ENCODE measurements at places on chromosomes 4 and X. TPM values are rescaled to one million over a fixed set of nuclear protein-coding genes. Genes with fewer than 3 reads are reported as not detected.
A peak's percentile ranks its signal among the peaks of the same experiment; 100 is the strongest.

- no peak for DNase-seq
Observed at GRCh38 chr4:128303405-128303785, 15.8 kb upstream of the PGRMC2 start.

- no peak for DNase-seq
Observed at GRCh38 chrX:10470009-10470408, 150.4 kb downstream of the MID1 start.

GRCh38 chrX:41005445-41005992 lies 79.7 kb upstream of the USP9X start:
- DNase-seq = no peak

- peak; percentile 53 for DNase-seq
Observed at GRCh38 chr4:15400981-15401671, 26.7 kb upstream of the C1QTNF7 start.

DNA sequence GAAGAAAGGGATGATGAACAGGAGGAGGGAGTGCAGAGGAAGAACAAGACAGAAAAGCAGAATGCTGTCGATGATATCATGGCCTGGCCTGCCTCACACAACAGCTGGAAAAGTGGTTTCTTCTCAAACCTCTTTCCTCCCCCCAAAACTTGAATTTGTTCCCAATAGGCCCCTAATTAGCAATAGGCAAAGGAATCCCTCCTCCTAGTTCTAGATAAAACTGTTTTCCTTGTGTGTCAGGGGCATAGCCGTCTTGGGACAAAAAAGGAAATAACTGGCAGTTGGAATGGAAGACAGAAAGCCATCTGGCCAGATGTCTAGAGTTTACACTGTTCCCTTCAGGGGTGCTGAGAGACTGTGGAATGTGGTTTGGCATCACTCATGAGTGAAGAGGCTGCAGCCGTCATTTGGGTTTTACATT lies 177.8 kb upstream of the C1QTNF7 start:
- peak; percentile 47 for DNase-seq

- DNase-seq = no peak
Observed at GRCh38 chr4:185559915-185560281, 24.6 kb upstream of the PDLIM3 start.

- DNase-seq = no peak
Observed at GRCh38 chr4:93116624-93117023, 711.9 kb upstream of the ATOH1 start.

POU4F2 gene
- not detected for polyA plus RNA-seq

GRCh38 chr4:72006586-72006985 lies 25.2 kb upstream of the NPFFR2 start:
- no peak for DNase-seq

DNA sequence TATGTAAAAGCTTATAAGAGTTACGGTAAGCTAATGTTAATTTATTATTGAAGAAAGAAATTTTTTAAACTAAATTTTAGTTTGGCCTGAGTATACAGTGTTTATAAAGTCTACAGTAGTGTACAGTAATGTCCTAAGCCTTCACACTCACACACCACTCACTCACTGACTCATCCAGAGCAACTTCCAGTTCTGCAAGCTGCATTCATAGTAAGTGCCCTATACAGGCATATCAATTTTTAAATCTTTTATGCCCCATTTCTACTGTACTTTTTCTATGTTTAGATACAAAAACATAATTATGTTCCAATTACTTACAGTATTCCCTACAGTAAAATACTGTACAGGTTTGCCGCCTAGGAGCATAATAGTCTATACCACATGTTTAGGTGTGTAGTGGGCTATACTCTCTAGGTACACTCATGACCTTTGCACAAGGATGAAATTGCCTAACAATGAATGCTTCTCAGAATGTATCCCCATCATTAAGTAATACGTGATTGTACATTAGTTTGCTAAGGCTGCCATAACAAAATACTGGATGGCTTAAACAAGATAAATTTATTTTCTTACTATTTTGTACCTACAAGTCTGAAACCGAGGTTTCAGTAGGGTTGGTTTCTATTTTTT lies 333.8 kb upstream of the PCDH7 start:
- DNase-seq = no peak

DNA sequence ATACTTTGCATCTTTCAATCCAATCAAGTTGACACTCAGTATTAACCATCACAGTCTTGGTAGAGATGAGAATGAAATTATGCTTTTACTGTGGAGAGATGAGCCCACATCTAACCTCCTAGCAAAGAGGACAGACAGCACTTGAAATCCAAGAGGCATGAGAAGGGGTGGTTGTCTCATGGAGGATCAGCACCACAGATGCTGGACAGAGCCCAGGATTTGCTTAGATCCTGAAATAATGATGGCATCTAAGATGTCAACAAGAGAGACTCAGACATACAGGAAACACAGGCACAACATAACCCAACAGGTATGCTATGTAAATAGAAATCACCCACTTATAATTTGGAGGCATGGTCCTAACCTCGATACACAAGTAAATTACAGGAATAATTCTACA lies 74.3 kb upstream of the VCX2 start:
- DNase-seq = no peak

ADGRG2 gene
- 12.1 TPM for polyA plus RNA-seq

- DNase-seq = no peak
Observed at GRCh38 chrX:50106051-50106675, 94.6 kb downstream of the AKAP4 start.

- DNase-seq = no peak
Observed at GRCh38 chr4:15753786-15754185, 24.3 kb upstream of the CD38 start.

CYP2U1 gene
- polyA plus RNA-seq = 4.9 TPM

DNA sequence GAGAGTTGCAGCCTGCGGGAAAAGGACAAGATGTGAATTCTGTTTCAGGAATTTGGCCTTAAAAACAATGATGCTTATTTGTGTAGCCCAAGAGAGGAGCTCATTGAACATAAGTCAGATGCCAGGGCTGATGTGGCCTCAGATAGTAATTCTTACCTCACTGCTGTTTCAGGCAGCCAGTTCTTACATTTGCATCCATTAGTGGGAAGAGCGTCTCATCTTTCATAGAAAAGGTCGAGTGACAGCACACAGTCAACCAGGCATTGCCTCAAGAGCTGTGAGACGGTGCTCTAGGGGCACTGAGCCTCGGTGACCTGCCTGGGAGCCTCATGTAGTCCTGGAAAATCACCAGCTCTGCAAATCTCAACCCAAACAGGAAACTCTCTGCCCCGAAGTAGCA lies 174.9 kb upstream of the FRG1 start:
- no peak for DNase-seq

DNA sequence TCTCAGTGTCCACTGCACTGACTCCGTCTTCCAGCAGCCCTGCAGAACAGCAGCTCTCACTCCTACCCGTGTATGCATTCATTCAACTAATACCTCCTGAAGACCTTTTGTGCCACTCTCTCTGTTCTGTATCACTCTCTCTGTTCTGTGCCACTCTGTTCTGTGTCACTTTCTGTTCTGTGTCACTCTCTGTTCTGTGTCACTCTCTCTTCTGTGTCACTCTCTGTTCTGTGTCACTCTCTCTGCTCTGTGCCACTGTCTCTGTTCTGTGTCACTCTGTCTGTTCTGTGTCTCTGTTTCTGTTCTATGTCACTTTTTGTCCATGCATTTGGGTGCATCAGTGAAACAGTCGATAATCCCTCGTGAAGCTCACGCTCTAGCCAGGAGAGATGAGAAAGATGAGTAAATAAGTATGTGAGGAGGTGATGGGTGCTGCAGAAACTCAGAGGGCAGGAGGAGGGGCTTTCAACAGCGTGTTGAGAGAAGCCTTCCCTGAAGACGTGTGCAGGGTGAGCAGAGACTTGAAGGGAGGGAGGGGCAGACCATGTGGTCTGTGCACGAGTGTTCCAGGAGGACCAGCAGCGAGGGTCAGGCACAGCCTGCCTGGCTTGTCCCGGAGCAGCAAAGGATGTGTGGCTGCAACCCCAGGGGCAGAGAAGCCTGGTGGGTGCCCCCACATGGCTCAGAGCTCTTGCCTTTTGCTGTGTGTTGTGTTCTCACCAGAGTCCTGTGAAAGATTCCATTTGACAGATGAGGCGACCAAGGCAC lies 8.9 kb downstream of the PIGG start:
- no peak for DNase-seq

- peak; percentile 31 for DNase-seq
Observed at GRCh38 chr4:2515830-2516550, 20.5 kb upstream of the FAM193A start.

RBMX gene
- 238 TPM for polyA plus RNA-seq

GRCh38 chr4:5409237-5409636 lies 299.1 kb downstream of the EVC2 start:
- no peak for DNase-seq

- no peak for DNase-seq
Observed at GRCh38 chrX:15146515-15146914, 123.4 kb downstream of the ASB9 start.

MID1 gene
- polyA plus RNA-seq = 20.0 TPM

NLRP2B gene
- not detected for polyA plus RNA-seq

- DNase-seq = no peak
Observed at GRCh38 chr4:5511791-5512190, 196.6 kb downstream of the EVC2 start.

GRCh38 chr4:137116144-137116543 lies 416.1 kb downstream of the PCDH18 start:
- no peak for DNase-seq

DNA sequence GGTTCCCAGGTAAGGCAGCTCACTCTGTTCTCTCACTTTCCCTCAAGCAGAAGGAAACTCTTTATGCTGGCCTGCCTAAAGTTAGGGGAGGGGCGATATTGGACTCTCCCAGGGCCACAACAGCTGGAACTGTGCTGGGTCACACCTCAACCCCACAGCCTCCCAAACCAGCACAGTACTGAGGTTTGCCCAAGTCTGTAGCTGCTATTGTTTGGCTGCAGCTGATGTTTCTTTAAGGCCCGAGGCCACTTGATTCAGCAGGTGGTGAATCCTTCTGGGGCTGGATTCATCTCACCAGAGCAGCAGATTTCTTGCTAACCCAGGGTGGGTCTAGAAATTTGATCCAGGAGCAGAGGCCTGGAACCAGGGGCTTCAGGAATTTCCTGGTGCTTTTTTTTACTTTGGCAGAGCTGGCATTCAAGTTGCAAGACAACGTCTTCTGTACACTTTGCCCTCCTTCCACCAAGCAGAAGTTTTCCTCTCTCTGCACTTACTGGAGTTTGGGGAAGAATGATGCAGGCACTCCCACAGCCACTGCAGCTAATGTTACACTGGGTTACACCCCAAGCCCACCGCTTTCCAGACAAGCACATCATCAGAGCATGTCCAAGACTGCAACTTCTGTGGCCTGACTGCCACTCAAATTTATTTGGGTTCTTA lies 544.7 kb upstream of the NDST4 start:
- no peak for DNase-seq

- no peak for DNase-seq
Observed at GRCh38 chr4:91089178-91089577, 962.0 kb downstream of the CCSER1 start.

- DNase-seq = no peak
Observed at GRCh38 chrX:134554291-134554690, 94.3 kb downstream of the HPRT1 start.

PABPC1L2A gene
- polyA plus RNA-seq = not detected

DNA sequence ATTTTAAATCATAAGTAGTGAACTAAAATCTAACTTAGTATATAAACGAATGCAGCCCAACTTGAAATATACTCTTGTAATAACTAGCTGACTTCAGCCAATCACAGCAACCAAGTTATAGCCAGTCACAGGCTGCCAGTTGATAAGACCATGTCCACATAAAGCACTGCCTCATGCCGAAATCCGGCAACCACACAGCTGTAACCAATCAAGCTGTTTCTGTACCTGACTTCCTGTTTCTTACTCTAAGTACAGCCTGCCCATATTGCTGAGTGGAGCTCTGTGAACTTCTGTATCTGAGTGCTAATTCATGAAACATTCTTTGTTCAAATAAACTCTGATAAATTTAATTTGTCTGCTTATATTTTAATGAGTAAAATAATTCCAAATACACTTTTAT lies 805.3 kb upstream of the EPHA5 start:
- no peak for DNase-seq

DNA sequence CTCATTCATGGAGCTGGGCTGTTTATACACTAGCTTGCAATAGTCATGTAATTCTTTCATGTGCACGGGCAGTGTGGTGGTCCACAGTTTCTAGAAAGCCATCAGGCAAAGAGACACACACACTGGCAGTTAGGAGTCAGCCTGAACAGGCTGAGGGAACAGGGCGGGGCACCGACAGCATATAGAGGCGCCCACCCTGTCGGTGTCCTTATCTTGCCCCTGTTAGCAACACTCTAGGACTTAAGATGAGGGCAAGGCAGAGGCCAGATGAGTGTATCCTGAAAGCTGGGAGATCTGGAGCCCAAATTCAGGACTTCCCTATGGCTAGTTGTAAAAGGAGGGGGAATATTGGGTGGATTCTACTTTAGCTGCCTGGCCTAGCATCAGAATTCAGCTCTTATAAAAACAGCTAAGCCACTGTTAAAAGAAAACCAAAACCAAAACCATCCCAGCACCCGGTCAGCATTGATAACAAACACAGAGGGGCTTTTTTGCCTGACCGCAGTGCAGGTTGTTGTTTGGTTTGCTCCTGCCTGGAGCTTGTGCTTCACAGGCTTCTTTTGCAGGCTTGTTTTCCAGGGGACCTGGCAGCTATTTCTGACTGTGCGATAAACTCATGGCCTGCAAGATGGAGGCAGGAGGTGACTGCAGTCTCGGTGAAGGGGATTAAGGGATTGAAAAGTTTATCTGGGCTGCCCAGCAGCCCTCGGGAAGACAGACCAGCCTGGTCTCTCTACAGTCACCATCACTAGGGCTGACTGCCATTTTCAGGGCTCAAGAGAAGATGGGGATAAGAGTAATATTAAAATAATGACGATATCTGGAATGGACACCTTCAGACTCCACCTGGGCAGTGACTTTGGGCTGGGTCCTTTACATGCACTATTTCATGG lies 638.9 kb downstream of the MID1IP1 start:
- no peak for DNase-seq

- no peak for DNase-seq
Observed at GRCh38 chr4:56648021-56648823, 32.9 kb downstream of the HOPX start.

DNA sequence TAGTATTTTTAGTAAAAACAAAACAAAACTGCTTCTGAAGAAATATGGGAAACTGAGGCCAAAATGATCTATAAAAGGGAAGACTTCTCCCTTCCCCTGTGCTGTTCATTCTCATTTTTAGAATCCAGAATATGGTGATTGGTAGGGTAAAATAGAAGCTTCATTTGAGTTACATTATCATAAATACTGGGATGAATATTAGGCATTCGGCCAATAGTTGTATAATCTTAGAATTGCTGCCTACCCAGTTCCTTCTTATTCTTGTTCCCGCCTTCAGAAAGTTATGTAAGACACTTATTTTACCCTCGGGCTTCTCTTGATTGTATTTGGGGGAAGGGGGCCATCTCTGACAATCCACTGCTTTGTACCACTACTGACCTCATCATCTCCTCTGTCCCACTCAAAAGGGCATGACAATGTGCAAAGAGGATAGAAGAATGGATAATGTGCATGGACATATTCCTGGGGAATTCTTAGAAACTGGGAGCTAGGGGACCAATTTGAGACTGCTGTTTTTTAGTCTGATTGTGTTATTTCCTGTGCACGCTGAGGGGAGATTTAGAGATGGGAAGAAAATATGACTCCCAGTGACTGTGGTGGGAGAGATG lies 588 bp downstream of the ART3 start:
- DNase-seq = no peak

UCP1 gene
- polyA plus RNA-seq = not detected

S100G gene
- polyA plus RNA-seq = not detected
